ENCODE measurements at places on chromosomes 1 and 21.

DNA sequence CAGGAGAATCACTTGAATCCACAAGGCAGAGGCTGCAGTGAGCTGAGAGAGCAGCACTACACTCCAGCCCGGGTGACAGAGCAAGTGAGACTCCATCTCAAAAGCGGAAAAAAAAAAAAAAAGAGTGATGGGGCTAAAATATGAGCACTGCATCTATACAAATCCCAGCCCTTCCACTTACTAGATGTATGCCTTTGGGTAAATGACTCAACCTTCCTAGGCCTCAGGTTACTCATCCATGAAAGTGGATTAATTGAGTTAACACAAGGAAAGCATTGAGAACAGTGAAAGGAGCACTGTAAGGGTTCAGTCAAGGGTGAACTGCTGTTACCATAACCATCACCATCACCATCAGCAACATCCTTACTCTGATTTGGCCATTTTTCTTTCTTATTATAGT is 226.4 kb upstream of the C8B start:
- DNase-seq: no peak

GRCh38 chr1:218983848-218984247 is 189.8 kb upstream of the LYPLAL1 start:
- no peak for DNase-seq

GRCh38 chr1:54548389-54549044 is 489 bp downstream of the ACOT11 start:
- peak; percentile 69 for DNase-seq

- no peak for DNase-seq
Observed at GRCh38 chr1:164040754-164041153, 518.2 kb upstream of the PBX1 start.

- DNase-seq: peak; percentile 43
Observed at GRCh38 chr1:58773406-58773840, 10.4 kb downstream of the JUN start.

GRCh38 chr1:221913351-221913892 is 171.5 kb upstream of the DUSP10 start:
- no peak for DNase-seq

DNA sequence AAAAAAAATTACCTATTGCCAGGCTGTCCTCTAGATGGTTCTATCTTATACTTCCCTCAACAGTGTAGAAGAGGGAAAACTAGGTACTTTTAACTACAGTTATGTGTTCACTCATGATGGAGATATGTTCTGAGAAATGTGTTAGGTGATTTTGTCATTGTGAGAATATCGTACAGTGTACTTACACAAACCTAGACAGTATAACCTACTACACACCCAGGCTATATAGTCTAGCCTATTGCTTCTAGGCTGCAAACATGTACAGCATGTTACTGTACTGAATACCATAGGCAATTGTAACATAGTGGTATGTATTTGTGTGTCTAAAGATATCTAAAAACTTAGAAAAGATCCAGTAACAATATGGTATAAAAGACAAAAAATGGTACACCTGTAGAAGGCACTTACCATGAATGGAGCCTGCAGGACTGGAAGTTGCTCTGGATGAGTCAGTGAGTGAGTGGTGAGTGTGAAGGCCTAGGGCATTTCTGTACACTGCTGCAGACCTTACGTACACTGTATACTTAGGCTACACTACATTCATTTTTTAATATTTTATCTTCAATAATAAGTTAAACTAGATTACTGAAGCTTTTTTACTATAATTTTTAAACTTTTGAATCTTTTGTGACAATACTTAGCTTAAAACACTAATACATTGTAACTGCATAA is 13.2 kb downstream of the MGST3 start:
- no peak for DNase-seq

DNA sequence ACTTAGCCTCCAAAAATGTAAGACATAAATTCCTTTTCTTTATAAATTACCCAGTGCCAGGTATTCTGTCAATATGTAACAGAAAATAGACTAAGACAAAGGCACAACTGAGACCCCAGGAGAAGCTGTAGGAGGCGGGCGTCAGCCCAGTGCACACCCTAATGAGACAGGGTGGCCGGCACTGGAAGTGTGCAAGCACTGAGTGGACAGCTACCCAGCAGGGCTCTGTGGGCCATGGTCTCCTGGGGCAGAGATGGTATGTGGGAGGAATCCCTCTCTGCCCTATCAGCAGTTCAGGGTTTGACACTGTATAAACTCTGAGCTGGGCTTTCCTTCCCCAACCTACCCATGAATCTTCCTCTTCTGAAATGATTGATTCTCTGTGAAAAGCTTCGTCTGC is 139.5 kb downstream of the GLIS1 start:
- DNase-seq: no peak

- DNase-seq: no peak
Observed at GRCh38 chr1:197544130-197544529, 231.2 kb downstream of the DENND1B start.

GRCh38 chr1:227949341-227949921 is 1.7 kb upstream of the WNT9A start:
- peak; percentile 85 for DNase-seq

DNA sequence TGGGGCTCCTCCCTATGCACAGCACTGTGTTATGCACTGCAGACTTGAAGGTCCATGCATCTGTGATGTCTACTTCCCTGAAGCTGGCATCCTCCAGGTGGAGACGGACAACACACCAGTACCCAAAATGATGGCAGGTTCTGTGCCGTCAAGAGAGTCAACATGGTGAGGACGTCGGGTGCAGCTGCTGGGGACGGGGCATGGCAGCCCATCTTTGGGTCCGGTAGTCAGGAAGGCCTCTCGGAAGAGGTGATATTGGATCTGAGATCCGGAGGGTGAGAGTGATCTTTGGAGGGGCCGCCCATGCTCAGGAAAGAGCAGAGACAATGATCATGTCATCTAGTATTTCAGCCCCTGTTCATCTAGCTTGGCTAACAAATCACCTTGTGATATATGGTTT is 104.1 kb downstream of the RIPK4 start:
- no peak for DNase-seq

DNA sequence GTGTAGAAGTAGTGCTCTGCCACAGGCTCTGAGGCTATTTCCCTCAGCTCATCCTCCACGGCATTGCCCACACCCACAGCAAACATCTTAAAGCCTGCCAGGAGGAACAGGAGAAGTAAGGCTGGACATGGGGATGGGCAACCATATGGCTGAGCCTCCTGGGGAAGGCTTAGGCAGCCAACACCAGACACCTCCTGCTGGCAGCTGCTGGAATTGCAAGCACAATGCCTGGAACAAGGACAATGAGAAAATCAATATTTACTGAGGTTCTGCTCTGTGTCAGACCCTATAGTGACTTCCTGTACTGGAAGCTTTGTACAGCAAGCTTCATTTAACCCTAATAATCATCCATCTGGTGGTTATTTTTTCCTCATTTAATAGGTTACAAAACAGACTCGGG is 8.2 kb downstream of the MATN1 start:
- no peak for DNase-seq

DNA sequence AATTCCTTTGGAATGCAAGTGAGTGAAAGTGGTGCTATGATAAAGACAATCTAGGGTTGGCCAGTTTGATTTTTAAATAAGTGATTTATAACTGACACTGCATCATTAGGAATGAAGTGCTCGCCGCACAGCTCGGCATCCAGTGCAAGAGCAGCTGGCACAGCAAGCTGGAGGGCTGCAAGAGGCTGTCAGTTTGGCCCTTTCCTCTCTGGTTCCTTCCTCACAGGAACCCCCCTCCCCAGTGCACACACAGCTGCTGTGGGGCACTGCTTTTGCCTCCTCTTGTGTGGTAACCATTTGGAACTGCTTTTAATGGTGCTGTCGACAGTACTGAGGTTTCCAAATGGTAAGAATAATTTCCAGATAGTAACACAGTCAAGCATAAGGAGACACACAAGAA is 10.4 kb upstream of the BCAR3 start:
- no peak for DNase-seq

Data from lower leg skin (tissue), 4 donors.